ENCODE measurements at places on chromosomes 11 and 22.

DNA sequence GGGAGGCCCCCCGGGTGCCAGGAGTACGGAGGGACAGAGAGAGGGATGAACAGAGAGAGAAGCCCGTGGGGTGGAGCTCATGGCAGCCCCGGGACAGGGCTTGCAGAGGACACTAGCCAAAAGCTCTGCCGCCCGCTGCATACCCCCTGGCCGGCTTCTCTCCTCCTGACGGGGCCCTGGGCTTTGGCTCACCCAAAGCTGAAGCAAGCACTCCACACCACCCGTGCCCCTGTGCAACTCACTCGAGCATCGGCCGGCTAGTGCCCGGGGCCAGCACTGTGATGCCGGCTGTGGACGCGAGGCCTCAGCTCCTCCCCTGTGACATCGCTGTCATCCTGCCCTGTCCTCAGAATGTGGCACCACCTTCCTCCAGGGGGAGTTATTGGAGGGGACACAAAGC, 429.6 kb downstream of the BRD1 start:
- no peak for DNase-seq

- no peak for DNase-seq
These were observed 47.6 kb upstream of the THY1 start for GRCh38 chr11:119470317-119471291.

- no peak for DNase-seq
These were observed 11.4 kb downstream of the ALDH3B2 start for GRCh38 chr11:67662835-67663531.

DNA sequence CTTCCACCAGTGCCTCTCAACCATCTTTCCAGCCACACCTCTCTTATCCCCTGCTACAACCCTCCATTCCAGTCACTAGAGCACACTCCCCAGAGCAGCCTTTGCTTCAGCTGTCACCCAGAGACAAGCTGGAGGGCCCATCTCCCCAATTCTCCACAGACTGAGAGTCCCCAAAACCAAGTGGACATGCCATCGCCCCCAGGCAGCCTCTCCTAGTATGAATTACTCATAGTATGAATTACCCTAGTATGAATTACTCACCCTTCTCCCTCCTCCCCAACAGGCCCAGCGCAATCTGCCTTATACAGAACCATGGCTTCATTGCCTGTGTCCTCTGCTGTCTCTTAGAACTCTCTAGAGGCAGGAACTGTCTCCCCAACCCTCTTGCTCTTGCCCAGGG, 24.8 kb downstream of the MYH9 start:
- no peak for DNase-seq

DNA sequence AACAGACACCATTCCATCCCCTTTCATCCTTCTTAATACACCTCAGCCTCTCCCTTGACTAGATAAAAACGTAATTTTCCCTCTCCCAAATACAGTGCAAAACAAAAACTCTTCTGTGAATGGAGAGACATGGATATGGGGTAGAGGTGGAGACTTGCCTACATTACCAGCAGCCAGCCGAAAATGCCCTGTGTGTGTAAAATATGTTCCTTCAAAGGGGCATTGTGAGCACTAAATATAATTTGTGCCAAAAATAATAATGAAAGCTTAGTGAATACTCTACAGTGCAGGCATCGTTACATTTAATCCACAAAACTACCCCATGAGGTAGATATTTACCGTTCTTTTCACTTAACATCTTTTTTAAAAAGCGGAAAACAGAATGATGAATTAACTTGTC, 1.0 kb upstream of the TRIM44 start:
- no peak for DNase-seq
